ENCODE measurements at places on chromosomes 16 and 17.

GRCh38 chr16:20676268-20676825 is 21.1 kb downstream of the ACSM1 start:
- peaks cover 5% of the 10 kb centered on the region for H3K27me3 ChIP-seq
- no peak for DNase-seq
- no peak overlapping the region for H3K27ac ChIP-seq
- H3K4me1 ChIP-seq = peaks cover 4% of the 10 kb centered on the region
- peak overlapping the region; percentile 63 for H3K4me3 ChIP-seq

DNA sequence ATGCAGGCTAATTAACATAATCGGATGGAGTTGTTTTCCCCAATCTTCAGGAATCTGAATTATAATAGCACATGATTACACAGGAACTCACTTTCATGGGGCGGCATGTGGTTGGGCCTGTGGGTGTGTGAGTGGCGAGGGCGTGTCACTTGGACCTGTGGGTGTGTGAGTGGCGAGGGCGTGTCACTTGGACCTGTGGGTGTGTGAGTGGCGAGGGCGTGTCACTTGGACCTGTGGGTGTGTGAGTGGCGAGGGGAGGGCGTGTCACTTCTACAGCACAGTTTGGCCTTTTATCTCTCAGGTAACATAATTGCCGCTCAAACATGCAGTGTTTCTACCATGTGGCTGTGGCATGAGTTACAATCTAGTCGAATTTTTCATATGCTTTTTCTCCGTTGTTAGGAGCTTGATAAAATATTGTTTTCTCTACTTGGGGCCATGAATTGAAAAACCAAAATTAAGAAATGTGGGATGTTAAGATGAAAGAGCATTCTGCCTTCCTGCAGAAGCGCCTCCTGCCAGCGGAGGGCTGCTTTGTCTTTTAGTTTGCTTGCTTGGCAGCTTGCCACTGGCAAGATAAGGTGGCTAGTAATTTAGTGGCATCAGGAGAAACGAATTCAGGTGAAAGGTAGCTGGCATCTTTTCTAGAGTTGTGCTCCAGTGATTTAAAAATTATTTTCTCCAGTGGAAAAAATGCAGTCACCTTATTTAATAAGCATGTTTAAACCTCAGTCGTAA is 36.2 kb downstream of the USP10 start:
- no peak overlapping the region for H3K27ac ChIP-seq
- H3K27me3 ChIP-seq = no peaks in the 10 kb centered on the region
- H3K4me1 ChIP-seq = peaks cover 46% of the 10 kb centered on the region
- peaks cover 12% of the 10 kb centered on the region for H3K36me3 ChIP-seq

DNA sequence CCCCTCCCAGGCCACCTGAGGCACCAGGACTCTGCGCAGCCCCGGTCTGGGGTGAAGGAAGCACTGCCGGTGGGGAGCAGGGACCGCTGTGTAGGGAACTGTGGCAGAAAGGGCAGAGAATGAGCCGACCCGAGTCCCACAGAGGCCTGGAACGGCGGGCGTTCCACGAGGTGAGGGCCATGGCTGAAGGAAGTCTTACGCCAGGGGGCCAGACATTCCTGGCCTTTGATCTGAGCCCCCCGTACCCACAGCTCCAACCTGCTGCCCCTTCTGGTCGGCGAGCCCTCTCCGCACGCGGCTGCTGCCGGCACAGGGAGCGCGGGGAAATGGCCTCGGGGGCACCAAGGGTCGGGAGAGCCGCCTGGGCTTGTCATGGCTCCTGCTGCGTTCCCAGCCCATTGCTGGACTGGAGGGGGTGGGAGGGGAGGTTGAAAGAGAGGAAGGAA is 1.4 kb upstream of the WNT3 start:
- peaks cover 46% of the 10 kb centered on the region for H3K27me3 ChIP-seq
- no peaks in the 10 kb centered on the region for H3K36me3 ChIP-seq
- H3K4me1 ChIP-seq = peaks cover 15% of the 10 kb centered on the region
- DNase-seq = no peak
- H3K4me3 ChIP-seq = no peak overlapping the region

DNA sequence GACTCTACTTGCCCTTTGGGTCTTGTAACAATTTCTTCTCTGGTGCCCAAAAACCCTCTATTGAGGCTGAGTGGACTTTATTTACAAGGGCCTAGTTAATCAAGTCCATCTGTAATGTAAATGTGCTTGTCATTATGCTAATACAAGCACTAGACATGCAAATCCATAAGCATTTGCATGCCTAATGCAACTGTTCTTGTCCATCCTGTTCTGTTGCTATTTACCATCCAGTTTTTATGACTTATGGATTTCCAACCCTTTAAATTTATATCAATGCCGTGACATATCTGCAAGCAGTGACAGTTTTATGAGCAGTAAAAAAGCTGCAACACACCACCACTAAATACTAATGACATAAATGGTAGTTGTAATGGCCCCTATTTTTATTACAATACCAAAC is 33.4 kb downstream of the CBLN1 start:
- no peaks in the 10 kb centered on the region for H3K4me1 ChIP-seq
- no peak for DNase-seq
- no peaks in the 10 kb centered on the region for H3K36me3 ChIP-seq
- no peak overlapping the region for H3K4me3 ChIP-seq
- no peak overlapping the region for H3K27ac ChIP-seq

DNA sequence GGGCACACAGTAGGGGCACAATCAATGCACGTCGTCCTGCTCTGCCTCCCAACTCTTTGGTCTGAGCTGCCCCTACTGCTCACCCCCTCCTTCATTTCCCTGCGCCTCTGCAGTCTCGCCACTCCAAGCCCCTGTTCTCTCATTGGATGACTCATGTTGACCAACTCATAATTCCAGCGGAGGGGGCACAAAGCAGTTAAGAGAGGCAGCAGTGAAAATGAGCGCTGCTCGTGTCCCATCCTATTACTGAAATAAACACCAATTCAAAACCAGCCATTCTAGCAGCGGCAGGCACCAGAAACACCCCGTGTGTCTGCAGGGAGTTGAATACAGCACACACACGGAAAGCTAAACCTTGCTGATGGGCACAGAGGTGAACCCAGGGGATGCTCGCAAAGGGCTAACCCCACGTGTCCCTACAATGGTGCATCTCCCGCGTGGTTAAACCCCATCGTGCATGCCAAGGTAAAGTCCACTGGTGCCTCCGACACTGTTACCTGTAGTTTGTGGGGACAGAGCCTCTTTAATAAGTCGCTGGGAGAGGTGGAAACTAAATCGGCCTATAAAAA is 310.4 kb downstream of the XYLT1 start:
- no peak for DNase-seq
- H3K4me3 ChIP-seq = no peak overlapping the region
- H3K36me3 ChIP-seq = no peaks in the 10 kb centered on the region
- H3K27me3 ChIP-seq = no peaks in the 10 kb centered on the region

Data from osteocyte (in vitro differentiated cells).